Stimulated activated CD4-positive, alpha-beta T cell treated with anti-CD3 and anti-CD28 coated beads, TNF-alpha, amount 100 ng/mL, for 24 hours (primary cell): ENCODE measurements at places on chromosomes 6 and 20.

DNA sequence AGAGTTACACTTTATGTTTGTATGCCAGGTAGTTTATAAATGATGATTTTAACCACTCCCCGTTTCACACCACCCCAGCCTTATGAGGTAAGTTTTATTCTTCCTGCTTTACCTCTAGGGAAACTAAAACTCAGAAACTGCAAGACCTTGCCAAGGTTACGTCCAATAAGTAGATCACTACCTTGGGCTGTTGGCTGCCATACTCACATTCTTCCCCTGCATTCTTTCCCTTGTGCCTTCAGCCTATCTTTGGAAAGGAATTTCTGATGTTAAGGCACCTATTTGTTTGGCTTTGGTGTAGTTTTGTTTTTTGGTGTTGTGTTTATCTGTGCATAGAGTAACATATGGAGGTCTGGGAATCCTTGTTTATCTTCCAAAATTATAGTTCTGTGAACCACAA lies 122.1 kb downstream of the UST start:
- no peak for DNase-seq

- DNase-seq, result no peak
Measured at GRCh38 chr6:33273924-33274902, 2.3 kb downstream of the RPS18 start.

DNA sequence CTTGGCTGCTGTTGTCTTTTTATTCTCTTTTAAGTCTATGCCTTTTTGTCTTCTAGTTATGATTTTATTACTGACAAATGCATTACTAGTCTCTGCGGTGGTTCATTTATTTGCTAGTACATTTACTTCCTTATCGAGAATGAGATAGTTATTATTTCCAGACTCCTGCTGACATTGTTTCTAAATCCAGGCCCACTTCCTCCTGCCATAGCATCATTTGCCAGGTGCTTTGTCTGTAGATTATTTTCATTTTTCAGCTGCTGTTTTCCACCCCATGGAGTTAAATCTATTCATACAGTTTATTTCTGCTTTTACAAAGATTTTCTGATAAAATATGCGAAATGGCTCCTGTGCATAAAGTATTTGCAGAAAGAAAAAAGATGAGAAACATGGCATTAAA lies 459.7 kb downstream of the MMUT start:
- DNase-seq, result no peak

DNA sequence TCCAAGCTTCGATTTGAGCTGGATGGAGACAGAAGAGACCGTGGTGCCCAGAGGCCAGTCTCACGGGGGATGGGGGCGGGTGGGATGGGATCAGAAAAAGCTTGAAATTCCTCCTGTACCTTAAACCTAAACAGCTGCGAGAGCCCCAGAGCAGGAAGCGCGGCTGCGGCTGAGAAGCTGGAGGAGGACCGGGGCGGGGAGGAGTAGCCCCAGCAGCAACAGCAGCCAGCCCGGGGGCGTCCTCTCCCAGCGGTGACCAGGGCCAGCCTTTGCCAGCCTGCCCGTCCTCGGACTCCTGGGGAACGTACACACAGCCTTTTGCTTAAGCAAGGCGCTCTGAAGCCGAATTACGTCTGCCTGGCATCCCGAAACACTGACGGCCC lies 17.4 kb upstream of the PRDM13 start:
- DNase-seq, result no peak

- DNase-seq, result no peak
Measured at GRCh38 chr6:157840776-157841175, 17.7 kb downstream of the SNX9 start.

- no peak for DNase-seq
Measured at GRCh38 chr20:32329817-32330554, 28.1 kb upstream of the ASXL1 start.

DNA sequence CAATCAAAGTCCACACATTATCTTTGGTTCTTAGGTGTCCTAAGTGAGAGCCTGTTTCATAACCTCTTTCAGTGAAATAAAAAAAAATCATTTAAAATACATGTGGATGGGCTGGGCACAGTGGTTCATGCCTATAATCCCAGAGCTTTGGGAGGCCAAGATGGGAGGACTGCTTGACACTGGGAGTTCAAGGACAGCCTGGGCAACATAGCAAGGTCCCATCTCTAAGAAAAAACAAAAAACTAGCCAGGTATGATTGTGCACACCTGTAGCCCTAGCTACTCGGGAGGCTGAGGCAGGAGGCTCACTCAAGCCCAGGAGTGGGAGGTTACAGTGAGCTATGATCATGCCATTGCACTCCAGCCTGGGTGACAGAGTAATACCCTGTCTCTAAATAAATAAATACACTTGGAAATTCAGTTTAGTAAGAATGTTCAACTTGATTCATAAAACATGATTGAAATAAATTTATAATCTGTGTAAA lies 3.6 kb downstream of the MPC1 start:
- DNase-seq, result no peak

DNA sequence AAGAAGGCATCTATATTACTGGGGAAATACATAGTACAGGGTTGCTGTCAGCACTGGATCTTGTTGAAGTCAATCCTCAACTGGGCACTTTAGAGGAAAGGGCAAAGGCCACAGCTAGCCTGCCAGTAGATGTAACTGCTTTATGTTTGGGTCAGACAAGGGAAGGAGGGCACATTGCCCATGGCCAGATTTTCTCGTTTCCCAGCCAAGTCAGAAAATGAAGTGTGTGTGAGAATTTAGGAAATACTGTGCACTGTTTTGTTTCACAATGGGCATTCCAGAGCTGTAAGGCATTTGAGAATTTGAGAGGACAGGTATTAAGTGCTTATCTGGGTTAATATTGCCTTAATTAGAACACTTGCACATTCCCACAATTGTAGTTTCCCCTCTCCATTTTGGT lies 183.9 kb upstream of the MCHR2 start:
- DNase-seq, result no peak

- no peak for DNase-seq
Measured at GRCh38 chr6:166921570-166921969, 34.8 kb downstream of the RNASET2 start.

GRCh38 chr6:111430605-111431376 lies 52.2 kb downstream of the REV3L start:
- DNase-seq, result no peak
